Dermis blood vessel endothelial cell (primary cell): ENCODE measurements at places on chromosomes 16 and 17. TPM values are rescaled to one million over a fixed set of nuclear protein-coding genes. Genes with fewer than 3 reads are reported as not detected.

- DNase-seq = no peak
Measured at GRCh38 chr17:66915204-66915611, 49.3 kb upstream of the CACNG4 start.

DNA sequence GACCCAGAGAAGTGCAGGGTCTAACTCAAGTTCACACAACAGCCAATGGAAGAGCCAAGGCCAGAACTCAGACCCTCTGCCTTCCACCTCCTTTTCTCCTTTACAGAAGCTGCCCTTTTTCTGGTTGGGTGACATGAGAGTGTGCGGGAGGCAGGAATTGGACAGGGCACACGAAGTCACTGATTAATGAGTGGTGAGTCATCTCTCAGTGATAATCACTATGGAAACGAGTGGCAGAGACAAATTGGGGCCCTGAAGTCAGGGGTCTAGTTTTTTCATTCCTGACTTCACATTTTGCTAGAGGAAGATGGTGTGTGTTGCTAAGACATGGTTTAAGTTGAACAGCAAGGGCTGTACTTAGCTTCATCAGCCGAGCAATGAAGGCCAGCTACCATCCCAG is 312.7 kb upstream of the CCL2 start:
- DNase-seq = no peak

GRCh38 chr16:8892101-8892575 is 10.0 kb downstream of the LITAFD start:
- no peak for DNase-seq

GRCh38 chr17:30271102-30271501 is 20.6 kb downstream of the BLMH start:
- DNase-seq = no peak

- DNase-seq = no peak
Measured at GRCh38 chr16:3292604-3293003, 9.3 kb downstream of the ZNF263 start.

- no peak for DNase-seq
Measured at GRCh38 chr17:77729587-77729986, 228.9 kb upstream of the TNRC6C start.

DNA sequence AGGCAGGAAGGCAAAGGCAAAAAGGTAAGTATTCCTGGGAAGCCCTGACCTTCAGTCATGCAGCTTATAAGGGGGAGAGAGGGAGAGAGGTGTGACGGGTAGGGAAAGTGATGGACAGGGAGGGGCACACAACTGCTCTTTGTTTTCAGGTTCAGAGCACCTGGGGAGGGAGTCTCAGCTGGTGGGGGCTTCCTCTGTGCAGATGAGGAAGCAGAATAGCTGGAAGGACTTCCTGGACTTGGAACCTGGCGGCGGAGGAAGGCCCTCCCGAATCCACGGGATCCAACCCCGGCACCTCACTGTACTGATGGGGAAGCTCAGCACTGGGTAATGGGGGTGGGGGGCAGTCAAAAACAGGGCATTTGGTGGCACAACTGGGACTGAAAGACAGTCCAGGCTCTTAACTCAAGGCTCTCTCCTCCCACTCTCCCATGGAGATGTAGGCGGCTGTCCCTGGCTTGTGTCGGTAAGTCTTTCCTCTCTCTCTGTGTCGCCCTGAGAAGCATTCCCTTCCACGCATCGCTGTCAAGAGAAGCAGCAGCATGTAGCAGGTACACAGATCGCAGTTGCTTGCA is 11.9 kb upstream of the PITPNM3 start:
- no peak for DNase-seq

DNA sequence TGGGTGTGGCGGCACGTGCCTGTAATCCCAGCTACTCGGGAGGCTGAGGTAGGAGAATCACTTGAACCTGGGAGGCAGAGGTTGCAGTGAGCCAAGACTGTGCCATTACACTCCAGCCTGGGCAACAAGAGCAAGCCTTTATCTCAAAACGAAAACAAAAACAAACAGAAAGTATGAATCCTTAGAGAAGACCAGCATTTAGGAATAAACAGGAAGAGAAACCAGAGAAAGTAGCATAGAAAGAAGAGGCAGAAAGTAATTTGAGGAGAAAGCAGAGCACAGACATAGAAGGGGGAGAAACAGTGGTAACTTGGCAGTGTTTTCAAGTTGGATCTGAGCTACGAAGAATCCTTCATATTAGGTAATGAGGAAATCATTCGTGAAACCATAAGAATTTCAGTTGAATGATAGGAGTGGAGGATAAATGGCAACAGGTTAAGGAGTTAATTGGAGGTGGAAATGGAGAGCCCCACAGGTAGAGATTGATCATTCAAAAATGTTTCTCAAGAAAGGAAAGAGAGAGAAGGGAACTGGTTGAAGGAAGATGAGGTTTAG is 9.7 kb upstream of the CCL2 start:
- DNase-seq = no peak

- DNase-seq = peak; percentile 59
Measured at GRCh38 chr16:17467923-17468540, 2.7 kb downstream of the XYLT1 start.

- peak; percentile 43 for DNase-seq
Measured at GRCh38 chr16:66928702-66929388, 3.5 kb upstream of the RRAD start.

DNA sequence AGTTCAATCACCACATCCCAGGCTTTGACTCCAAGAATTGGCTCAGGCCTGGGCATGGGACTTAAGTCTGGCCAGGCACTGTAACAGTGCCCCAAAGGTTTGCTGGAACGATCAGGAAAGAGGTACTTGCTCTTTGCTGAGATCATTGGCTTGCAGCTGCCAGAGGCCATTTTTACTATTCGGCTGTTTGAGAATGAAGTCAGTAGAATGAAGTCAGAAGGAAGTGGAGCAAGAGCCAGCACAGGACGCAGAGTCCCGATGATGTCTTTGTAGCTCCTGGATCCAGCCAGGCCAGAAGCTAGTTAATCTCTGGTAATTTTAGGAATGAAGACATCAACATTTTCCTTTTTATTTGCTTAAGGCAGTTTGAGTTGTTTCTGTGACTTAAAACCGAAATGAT is 195.5 kb downstream of the RAB11FIP4 start:
- DNase-seq = peak; percentile 15

DNA sequence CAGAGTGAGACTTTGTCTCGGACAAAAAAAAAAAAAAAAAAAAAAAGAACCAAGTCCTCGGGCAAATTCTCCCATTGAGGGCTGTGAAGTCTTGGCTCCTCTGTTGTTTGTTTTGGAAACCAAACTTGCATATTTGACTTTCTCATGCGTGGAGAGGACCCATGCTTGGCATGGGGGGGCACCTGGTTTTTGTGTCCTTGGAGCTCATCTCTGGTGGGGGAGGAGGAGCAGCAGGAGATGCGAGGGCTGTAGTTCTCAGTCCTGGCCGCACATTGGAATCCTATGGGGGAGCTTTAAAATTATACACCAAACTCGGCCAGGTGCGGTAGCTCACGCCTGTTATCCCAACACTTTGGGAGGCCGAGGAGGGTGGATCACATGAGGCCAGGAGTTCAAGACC is 74.5 kb downstream of the ABCC6 start:
- no peak for DNase-seq

DNA sequence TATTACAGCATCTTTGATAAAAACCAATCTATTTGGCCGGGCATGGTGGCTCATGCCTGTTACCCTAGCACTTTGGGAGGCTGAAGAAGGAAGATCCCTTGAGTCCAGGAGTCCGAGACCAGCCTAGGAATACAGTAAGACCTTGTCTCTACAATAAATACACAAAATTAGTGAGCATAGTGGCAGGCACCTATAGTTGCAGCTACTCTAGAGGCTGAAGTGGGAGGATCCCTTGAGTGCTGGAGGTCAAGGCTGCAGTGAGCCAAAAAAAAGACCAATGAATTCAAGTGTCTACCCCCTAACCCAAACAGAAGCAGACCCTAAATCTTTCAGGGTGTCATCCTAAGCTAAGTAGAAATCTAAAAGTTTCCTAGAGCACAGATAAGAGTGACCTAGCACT is 7.3 kb upstream of the MEIOC start:
- DNase-seq = no peak

DNA sequence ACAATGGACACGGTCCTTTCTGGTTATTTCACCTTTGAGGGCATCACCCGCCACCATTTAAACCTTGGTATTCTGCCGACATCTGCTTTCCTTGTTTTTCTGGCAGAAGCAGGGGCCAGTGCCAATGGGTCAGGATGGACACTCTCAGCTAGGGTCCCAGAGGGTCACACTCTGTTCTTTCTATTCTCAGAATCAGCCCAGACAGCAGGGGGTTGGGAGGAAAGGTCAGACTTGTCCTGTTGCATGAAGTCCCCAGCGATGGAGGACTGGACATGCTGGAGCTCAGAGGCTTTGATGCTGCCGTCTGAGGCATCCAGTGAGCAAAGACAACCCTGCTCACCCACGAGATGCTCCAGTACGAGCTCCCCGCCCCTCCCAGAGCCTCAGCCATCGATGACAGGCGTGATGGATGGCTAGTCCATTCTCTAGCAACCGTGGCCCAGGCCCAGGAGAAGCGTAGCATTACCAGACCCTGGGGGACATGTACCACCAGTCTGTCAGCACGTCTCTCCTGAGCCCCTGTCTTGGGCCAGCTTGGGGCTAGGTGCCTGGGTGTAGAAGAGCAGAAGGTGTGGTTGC is 62.0 kb downstream of the FOXL1 start:
- DNase-seq = no peak

- no peak for DNase-seq
Measured at GRCh38 chr17:38538906-38539305, 66.8 kb downstream of the SRCIN1 start.

DNA sequence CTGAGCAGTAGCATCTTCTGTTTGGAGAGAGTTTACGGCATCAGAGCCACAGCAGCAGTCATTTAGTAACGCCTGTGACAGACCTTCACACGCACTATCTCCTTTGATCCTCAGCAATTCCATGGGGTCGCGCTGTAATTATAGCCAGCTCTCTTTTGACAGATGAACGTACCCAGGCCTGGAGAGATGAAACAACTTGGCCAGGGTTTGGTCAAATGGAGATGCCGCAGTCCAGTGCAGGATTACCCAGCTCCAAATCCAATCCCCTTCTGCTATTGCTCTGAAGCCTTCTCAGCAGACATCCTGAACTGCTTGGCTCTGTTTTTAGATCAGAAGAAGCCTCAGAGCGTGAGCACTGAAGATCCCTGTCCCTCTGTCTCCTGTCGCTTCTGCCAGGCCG is 83.9 kb downstream of the SOX9 start:
- DNase-seq = no peak

- peak; percentile 63 for DNase-seq
Measured at GRCh38 chr17:28725660-28726225, 290 bp downstream of the TLCD1 start.

The CHD9NB gene
- total RNA-seq = 0.65 and 1.9 TPM in 2 replicates

The C17orf78 gene
- not detected in 2 replicates for total RNA-seq

The DDX52 gene
- 40.0 and 41.0 TPM in 2 replicates for total RNA-seq

The SPATA22 gene
- under 0.01 and 0.23 TPM in 2 replicates for total RNA-seq

The RNU2-1 gene
- not detected in 2 replicates for total RNA-seq

The CLEC18A gene
- total RNA-seq = 0.14 and 0.68 TPM in 2 replicates
